ENCODE measurements at places on chromosomes 7 and 10.

DNA sequence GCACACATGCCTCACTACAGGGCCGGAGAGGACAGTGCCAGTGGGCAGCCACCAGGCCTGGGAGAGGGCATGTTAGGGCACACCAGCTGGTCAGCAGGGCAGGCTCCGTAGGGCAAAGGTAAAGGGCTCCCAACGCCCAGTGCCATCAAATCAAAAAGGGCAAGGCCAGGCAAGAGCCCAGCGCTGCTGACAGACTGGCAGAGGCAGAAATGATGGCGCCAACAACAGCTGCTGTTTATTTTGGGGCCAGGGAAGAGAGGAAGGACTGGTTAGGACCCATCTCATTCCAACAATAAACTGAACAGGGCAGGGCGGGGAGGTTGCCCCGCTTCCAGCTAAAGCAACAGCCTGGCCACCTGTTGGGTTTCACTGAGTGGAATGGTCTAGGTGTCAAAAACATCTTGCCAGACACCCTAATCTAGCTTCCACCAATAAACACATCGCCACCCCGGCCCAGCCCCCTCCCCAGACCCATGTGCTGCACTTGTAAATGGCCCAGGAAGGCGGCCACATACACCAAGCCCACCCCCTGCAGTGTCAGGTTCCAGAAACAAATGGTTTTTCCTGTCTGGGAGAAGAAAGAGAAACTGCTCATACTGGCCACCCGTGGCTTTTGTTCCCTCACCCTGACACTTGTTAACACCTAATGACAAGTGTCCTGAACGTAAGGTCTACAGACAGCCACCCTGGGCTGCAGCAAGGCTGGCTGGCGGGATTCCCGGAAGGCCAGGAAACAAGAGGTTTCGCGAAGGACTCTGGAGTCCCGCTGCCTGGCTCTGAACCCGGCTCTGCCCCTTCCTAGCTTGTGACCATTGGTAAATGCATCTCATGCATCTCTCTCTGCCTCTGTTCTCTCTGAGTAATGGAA is 15.3 kb downstream of the SH3PXD2A start:
- no peak for DNase-seq

- no peak for DNase-seq
Measured at GRCh38 chr7:87223666-87224065, 4.1 kb upstream of the TMEM243 start.

GRCh38 chr7:133053321-133053891 is 28.5 kb downstream of the CHCHD3 start:
- DNase-seq: no peak

DNA sequence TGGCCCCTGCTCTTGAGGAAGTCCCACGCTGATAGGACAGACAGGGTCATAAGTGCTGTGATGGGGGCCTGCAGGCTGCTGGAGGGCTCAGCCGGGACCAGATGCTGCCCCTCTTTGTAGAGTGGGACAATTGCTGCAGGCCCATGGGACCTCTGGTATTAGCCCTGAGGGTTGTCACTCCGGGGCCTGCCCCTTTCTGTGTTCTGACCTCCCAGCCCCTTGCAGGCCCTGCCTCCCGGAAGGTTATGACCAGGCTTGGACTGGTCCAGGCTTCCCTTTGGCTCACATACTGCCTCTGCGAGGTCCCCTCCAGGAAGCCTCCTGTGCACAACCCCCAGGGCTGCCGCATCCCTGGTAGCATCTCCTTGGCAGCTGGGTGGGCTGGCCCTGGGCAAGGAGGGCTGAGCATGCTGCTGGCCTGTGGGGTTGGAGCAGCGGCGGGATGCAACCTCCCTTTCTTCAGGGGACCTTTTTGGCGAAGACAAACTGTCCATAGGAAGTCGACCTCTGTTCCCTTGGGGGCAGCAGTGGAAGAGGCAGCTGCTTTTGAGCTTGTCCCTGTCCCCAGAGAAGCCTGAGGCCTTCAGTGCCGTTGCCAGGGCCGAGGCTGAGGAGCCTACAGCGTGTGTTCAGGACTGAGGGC is 8.8 kb downstream of the LIMK1 start:
- DNase-seq: no peak

GRCh38 chr10:43857206-43857930 is 208.7 kb upstream of the ZNF32 start:
- DNase-seq: no peak

DNA sequence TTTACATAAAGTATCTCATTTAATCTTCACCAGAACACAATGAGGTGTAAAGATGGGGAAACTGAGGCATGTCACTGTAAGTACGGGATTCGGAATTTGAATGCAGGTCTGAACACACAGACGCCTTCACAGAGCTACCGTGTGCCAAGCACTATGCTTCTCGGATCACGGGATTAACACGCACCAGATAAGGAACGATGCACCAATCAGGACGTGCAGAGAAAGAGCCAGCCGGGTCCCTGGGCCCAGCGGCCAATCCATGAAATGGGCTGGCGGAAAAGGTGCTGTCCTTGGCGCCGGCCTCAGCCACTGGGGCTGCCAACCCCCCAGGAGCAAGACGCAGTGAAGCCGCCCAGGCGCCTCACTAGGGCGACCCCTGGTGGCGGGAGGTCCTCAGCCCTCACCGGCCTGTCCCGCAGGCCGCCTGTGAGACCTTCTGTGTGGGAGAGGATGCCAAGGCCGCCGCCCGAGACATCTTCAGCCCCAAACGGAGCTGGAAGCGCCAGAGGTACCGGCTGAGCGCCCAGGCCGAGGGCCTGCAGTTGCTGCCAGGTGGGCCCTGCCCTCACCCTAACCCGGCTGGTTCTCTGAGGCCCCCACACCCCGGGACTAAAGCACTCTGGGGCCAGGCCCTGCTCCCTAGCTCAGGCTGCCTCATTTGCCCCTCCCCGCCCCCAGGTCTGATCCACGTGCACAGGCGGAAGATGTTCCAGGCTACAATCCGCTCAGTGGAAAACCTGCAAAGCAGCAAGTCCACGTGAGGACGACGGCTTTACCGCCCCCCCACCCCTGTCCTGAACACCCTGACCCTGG is 15.6 kb downstream of the ATG9B start:
- no peak for DNase-seq

GRCh38 chr7:134155206-134155605 is 28.1 kb downstream of the LRGUK start:
- no peak for DNase-seq

- DNase-seq: no peak
Measured at GRCh38 chr7:24325708-24326107, 41.7 kb downstream of the NPY start.

- DNase-seq: no peak
Measured at GRCh38 chr10:111725050-111725449, 458.5 kb downstream of the GPAM start.

GRCh38 chr10:80405626-80406025 is 2.7 kb upstream of the PRXL2A start:
- no peak for DNase-seq

- no peak for DNase-seq
Measured at GRCh38 chr7:47580175-47580706, 1.7 kb downstream of the TNS3 start.

- DNase-seq: no peak
Measured at GRCh38 chr10:5490698-5491464, 8.5 kb downstream of the CALML5 start.

DNA sequence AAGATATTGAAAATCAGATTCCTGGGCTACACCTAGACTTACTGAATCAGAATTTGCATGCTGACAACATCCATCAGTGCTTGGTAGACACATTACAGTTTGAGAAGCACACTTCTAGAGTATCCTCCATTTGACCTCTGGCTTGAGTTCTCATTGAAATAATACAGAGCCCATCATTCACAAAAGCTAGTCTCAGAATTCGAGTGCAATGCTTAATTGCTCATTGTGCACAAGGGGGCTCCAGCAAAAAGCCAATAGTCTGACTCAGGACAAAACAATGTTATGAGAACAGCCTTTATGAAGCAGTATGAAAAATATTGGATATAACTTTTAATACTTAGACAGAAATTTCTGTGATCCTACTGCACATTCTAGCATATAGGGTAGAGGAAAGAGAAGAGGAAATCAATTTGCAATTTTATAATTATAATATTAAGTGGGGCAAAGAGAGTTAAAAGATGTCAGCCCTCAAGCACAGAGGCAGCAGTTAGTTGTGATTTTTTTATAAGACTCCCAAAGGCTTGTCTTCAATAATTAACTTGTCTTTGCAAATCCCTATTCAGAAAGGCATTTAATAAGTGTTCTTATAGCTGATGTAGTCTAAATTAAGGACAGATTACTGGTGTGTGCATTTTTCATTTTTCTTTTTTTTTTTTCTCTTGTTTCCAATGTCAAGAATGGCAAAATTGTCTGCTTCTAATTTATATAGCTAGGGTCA is 105.8 kb upstream of the ANK3 start:
- no peak for DNase-seq

DNA sequence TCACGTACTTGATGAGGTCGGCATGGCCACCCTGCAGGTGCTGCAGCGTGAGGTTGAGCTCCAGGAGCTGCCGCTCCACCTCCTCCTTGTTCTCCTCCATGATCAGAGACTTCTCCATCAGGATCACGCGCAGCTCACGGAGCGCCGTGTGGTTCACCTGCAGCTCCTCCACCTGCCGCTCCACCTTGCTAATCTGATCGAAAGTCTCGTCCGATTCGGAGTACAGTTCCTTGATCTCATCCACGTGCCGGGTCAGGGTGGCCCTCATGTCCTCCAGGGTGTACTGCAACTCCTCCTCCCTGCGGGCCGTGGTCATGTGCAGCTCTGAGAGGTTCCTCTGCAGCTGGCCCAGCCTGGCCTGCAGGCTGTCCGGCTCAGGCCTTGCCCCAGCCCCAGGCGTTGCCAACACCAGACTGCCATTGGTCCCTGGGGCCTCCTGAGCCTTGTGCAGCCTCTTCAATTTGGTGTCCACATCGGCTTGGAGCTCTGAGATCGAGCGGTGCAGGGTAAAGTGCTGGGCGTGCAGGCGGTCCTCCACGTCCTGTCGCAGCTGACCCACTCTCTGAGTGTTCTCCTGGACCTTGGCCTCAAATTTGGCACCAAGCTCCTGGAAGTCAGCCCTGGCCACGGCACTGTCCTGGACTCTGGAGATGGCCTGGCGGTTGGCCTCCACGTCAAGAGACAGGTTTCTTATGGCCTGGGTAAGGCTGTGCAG is 13.9 kb downstream of the MMRN2 start:
- no peak for DNase-seq

DNA sequence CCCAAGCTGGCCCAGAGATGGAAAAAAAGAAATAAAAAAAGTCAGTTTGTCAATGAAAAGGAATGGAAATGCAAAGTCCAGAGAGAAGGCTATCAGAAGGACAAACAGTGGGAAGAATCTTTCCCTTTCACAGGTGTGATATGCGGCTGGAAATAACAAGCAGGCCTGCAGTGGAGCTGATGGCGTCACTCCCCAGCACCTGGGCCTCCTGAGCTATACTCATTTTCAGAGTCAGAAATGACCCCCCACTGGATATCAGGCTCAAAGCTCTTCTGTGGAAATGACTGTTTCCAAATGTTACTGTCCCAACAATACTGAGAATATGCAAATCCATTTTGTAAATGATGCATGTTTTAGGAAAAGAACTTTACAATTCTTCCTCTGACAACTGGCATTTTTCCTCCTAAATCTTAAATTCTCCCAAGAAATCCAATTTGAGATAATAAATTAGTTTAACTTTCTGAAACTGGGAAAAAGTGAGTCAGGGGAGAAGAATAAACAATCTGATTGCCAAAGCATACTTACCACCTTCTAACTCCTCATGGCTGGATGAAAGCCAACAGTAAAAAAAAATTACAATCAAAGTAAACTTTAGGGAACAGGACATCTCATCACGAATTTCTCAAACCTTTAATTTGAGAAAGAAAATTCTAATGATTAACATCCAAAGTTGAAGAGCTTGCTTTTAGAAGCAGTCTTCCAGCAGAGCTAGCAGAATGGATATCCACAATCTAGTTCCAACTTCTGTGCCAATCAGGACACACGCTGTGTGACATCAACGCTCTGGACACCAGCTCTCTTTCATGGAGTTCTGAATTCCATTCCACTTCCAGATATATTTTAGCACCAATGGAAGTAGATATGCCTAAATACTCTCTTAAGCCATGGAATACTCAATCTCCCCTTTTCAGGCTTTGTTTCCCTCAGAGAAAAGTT is 5.3 kb upstream of the CUZD1 start:
- DNase-seq: no peak

DNA sequence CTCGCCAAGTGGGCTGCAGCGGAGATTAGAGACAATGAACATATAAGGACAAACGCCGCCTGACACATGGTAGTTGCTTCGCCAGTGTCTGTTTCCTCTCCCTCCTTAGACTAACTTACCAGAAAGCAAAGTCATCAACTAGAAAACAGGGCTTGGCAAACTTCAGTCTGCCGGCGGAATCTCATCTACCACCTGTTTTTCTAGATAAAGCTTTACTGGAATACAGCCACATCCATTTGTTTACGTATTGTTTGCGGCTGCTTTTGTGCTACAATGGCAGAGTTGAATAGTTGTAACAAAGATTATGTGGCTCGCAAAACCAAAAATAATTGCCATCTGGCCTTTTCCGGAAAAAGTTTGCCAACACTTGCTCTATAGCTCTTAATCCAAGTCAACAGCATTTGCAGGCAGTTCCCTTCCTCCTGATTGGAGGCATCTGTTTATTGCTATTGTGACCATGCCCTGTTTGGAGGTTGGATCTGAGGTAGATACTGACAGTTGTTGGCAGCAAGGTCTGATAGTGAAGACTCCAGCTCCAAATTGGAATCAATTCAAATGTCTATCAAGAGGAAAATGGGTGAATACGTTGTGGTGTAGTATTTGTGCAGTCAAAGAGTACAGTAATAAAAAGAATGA is 260.6 kb downstream of the POU6F2 start:
- no peak for DNase-seq

DNA sequence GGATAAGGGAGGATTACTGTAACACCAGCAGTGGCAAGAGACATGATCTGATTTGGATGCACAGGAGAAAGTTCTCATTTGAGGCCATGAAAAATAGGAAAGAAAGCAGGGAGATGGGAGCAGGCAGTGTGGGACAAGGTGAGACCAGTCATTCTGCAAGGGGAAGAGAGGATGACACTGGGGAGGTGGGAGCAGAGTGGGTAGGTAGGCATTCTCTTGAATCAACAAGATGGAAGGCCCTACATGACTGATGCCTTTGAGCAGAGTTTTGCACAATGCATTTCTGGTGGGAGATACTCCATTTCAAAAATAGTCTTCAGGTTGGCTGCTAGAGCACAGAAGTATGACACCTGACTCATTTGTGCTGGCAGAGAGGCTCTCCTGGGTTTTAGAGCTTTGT is 10.5 kb downstream of the RPS24 start:
- no peak for DNase-seq

DNA sequence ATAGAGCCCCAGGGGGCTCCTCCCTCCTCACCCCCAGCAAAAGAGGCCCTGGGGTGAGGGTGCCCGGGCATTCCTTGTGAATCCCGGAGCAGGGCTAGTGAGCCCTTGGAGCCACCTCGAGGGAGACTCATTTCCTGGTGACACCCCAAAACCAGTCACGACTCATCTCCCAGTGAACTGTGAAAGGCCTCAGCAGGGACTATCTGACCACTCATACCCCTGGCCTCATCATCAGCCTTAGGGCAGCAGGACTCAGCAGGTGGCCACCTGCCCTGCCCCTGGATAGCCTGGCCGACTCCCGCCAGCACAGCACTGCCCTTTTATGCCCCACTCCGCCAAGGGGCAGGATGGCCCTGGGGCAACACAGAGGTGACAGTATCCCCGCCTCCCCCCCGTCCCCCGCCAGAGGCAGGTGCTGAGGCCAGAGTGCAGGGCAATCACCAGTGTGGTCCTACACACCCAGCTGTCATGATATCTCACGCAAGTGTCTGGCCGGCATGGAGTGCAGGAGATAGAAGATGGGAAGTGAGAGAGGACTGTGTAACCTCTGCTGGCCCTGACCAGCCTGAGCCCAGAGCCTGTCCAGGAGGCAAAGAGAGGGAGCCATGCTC is 3.2 kb downstream of the SNCG start:
- no peak for DNase-seq

- DNase-seq: no peak
Measured at GRCh38 chr7:158186864-158187693, 400.5 kb downstream of the PTPRN2 start.

GRCh38 chr7:4665661-4666060 is 16.4 kb upstream of the FOXK1 start:
- no peak for DNase-seq

Measured in mesothelial cell of epicardium (in vitro differentiated cells).